ENCODE measurements at places on chromosomes 7 and 10.

DNA sequence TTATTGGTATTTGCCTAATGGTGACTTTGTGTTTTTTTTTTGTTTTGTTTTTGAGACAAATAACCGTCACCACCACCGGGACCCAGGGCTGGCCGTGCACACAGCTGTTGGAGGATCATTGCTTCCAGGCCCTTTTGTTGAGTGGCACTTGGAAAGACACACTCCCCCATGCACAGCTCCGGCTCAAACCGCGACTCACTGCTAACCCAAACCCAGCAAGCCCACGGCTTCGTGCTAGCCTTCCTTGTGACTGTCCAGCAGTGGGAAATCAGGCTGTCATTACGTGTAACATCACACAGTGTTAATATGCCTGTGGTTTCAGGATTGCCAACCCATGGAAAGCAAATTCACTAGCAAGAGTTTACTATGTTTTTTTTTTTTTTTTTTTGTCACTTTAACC is 17.4 kb downstream of the BNIP3 start:
- no peak for DNase-seq

DNA sequence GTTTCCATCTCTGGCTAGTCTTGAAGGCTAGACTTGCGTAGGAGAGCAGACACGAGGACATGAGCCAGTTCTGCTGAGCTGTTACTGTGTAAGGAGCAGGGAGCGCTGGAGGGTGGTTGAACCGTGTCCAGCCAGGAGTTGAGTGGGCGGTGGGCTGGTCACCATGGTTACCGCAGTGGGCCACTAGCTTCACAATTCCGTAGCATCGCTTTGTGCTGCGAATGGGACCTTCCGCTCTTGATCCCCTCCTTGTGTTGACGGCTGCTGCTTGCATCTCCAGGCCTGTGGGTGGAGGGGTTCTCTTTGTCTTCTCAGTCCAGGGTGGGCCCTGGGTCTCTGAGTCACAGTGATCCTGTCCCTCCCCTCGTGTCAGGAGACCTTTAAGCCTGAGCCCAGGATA is 49.4 kb upstream of the OCM start:
- no peak for DNase-seq

- DNase-seq: peak; percentile 86
Measured at GRCh38 chr7:100705320-100705752, 585 bp upstream of the POP7 start.

- no peak for DNase-seq
Measured at GRCh38 chr7:92665926-92666325, 75.7 kb upstream of the FAM133B start.

DNA sequence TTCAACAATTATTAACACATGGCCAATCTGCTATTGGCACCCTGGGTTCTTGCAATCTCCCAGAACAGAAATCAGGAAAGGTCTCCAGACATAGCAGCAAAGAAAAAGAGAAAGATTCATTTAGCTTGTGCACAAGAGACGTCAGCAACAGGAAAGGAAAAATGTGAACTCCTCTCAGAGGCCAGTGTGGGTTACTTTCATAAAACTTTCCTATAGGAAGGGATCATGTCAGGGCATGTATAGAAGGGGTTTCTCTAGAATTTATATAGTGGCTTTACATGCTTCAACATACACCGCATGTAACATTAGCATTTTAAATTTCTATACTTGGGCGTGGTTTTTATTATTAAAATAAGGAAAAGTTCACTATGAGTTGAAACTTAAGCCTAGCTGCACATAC is 725.1 kb downstream of the SORCS1 start:
- DNase-seq: no peak

GRCh38 chr10:117184296-117184695 is 13.0 kb upstream of the KCNK18 start:
- DNase-seq: no peak

DNA sequence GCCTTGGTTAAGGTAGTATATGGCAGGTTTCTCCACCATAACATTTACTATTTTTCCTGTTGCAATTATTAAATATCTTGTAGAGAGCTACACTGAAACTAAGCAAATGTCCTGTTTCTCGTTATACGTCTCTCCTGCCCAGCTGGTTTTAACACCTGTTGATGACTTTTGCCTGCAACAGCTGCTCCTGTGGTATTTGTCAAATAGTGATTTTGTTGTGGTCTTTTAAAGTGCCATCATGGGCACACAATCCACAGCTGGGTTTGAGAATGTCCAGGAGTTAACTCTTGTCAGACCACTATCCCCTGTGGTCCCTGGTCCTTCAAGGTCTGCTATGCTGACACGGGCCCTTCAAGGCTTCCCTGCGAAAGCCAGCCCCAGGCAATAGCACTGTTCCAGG is 24.9 kb upstream of the SEC61G start:
- no peak for DNase-seq

GRCh38 chr7:151853896-151854719 is 22.8 kb downstream of the PRKAG2 start:
- no peak for DNase-seq

DNA sequence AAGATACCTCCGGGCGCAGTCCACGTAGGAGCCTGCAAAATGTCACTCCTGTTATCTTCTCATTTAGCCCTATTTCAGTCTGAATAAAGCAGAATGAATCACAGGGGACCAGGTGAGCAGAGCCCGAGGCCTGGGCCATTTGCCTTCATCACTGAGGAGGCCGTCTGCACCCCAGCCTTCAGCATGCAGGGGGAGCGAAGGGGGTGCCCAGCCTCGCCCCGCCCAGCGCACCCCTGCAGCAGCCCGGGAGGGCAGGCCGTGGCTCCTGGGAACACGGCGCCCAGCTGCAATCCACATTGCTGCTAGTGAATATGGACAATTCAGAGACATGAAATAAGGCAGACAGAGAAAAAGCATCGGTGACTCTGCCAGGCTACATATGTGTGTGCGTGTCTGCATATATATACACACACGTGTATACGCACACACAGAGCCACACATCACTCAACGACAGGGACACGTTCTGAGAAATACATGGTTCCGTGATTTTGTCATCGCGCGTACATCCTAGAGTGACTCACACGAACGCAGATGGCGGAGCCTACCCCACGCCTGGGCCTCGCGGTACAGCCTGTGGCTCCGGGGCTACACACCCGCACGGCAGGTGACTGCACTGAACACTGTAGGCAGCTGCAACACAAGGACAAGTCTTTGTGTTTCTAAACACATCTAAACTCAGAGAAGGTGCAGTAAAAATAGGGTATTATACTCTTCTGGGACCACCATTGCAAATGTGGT is 15.2 kb upstream of the ELFN1 start:
- no peak for DNase-seq

DNA sequence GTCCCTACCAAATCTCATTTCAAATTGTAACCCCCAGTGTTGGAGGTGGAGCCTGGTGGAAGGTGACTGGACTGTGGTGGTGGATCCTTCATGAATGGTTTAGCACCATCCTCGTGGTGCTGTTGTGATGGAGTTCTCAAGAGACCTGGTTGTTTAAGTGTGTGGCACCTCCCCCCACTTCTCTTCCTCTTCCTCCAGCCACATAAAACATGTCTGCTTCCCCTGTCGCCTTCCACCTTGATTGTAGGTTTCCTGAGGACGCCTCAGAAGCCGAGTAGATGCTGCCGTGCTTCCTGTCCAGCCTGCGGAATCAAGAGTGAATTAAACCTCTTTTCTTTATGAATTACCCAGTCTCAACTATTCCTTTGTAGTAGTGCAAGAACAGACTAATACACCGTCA is 21.0 kb downstream of the GRB10 start:
- no peak for DNase-seq

DNA sequence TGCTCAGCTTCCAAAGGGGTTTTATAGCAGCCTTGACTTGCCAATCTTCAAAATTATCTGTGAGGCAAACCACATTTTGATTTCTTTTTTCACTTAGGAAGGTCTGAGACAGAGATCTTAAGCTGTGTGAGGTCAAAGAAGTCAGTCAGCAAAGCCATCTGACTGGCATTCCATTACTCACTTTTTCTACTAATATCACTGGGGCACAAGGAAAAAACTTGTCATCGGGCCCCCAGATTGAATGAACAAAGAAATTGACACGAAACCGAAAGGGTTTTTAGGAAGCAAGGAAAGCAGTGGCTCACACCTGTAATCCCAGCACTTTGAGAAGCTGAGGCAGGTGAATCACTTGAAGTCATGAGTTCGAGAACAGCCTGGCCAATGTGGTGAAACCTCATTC is 78.5 kb upstream of the FRMD4A start:
- DNase-seq: no peak

- no peak for DNase-seq
Measured at GRCh38 chr10:92203919-92204623, 86.8 kb downstream of the CPEB3 start.

DNA sequence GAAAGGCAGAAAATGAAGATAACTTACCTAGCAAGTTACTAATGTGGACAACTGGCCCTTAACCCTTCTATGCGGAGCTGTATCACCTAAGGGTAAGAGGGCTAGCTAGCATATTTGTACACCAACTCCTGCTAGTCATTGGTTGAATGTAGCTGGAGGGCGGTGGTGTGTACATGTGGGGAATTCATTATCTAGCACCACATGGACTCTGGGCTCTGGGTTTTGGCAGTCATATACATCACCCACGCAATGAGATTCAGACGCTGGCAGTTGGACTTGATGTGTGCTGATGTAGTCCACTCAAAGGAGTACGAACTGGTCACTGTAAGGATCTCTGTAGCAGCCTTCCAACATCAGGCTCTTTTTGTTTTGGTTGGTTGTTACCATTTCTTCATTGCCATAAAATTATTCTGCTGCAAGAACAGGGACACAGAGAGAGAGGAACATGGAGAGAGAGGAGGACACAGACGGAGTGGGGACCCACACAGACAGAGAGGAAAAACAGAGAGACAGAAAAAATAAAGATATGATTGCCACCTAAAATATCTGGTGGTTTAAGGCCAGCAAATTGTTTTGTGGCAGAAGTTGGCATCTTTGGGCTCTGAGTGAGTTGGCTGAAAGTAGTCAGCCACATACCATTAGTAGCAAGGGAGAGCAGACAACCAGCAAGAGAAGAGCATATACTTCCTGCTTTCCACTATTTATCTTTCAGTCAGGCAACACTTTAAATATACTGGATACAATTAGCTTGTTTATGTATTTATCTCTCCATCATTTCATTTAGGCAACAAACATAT is 76.7 kb upstream of the MTPN start:
- no peak for DNase-seq

GRCh38 chr7:102075126-102075525 is 211.5 kb upstream of the SH2B2 start:
- no peak for DNase-seq

GRCh38 chr10:118901906-118902305 is 127.6 kb upstream of the NANOS1 start:
- no peak for DNase-seq

- no peak for DNase-seq
Measured at GRCh38 chr10:132188331-132188730, 1.6 kb downstream of the DPYSL4 start.

DNA sequence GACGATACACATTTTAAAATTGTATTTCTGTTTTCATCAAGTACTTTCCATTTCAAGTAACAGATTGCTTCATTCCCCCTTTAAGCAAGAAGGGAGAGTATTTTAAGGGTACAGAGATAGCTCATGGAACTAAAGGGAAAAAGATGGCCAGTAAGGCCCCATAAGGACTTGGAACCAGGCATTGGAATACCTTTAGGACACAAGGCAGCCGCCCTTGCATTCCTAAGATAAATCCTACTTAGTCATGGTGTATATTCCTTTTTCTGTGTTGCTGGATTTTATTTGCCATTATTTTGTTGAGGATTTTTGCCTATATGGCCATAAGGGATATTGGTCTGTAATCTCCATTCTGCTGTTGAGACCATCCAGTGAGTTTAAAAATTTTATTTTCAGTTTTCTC is 49.2 kb downstream of the BTRC start:
- no peak for DNase-seq

DNA sequence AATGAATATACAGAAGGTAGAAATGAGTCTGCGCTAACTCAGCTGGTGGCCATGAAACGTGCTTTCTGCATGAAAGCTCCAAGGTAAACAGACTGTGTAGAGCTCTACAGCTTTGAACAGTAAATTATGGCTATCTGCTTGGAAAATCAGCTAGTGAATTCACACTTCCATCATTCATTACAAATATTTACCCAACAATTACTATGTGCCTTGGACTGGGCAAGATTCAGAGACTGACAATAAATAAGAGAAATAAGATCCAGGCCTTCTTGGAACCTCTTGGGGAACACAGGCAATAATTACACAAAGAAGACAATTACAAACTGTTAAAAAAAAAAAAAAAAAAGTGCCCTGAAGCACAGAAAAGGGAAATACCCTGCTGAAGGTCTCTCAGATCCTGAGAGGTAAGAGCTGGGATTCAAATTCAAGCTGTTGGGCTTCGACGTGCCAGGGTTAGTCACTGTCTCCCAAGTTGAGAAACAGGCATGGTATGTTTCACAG is 15.8 kb downstream of the TSPAN12 start:
- DNase-seq: no peak

- DNase-seq: no peak
Measured at GRCh38 chr7:99193527-99194220, 14.2 kb downstream of the KPNA7 start.

DNA sequence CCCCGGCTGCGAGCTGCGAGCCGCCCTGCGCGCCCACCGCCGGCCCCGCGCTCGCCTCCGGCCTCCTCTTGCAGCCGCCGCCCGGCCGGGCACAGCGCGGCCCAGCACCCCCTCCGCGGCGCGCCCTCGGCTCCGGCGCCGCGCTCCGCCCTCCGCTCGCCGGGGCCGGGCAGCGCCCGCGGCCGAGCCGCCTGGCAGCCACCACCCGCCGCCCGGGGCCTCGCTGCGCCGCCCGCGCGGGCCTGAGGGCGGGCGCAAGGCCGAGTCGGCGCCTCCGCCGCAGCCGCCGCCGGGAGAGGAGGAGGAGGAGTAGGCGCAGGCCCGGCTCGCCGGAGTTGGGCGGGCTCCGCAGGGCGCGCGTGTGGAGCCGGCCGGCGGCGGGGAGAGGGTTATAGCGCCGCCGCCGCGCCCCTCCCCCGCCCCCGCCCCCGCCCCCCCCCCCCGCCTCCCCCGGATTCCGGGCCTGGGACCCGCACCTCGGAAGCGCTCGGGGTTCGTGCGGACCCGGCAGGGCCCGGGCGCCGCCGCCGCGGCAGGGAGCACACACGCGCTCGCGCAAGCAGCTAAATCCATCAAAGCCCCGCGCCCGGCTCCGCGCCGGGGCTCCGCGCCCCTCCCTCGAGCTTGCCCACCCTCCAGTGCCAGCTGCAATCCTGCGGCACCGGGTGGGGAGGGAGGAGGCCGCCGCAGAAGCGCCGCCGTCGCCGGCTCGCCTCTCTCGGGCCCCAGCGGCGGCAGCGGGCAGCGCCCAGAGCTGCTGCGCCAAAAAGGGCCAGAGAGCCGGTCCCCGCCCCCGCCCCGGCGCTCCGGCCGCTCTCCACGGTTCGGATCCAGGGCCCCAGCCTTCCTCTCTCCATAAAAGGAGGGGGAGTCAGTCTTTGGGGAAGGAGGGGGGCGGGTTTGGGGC is at the start of gene PDGFA:
TSS of gene PDGFA (minus strand) at position 363 of the 907 bp plus-strand sequence. CDS start 845 bp downstream, outside the sequence.
- peak; percentile 44 for DNase-seq

DNA sequence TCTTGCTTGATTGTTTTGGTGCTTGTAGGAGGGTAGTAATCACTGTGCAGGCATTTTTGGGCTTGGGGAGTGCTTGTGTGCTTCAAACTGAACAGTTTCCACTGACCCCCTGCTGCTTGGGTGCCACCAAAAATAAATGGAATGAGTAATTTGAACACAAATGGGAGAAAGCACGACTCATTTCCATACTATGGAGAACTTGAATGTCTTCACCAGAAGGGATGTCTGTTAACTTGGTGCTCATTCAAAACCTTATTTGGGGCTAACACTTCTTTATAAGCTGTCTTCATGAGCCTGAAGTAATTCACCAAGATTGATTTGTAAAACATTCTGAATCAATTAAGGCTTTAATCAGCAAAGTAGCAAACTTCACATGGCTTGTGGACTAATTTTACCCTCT is 560.3 kb downstream of the SDK1 start:
- no peak for DNase-seq

- no peak for DNase-seq
Measured at GRCh38 chr10:3065622-3066021, 1.7 kb upstream of the PFKP start.

All from activated CD4-positive, CD25-positive, alpha-beta regulatory T cell treated with anti-CD3 and anti-CD28 coated beads, Interleukin-2, amount 50 U/mL, for 72 hours (primary cell).